Smooth muscle cell of bladder (primary cell): ENCODE measurements at places on chromosomes 3 and 15. TPM values are rescaled to one million over a fixed set of nuclear protein-coding genes. Genes with fewer than 3 reads are reported as not detected.

GPR15 gene
- total RNA-seq = not detected in 2 replicates

ADGRG7 gene
- not detected in 2 replicates for total RNA-seq

FOXL2NB gene
- under 0.01 TPM in 1 of 2 replicates, not detected in the other for total RNA-seq

PLA2G4E gene
- total RNA-seq = not detected in 2 replicates

SAMD7 gene
- total RNA-seq = not detected in 2 replicates
